Stimulated activated CD4-positive, alpha-beta T cell treated with anti-CD3 and anti-CD28 coated beads, Interleukin-12 subunit alpha, Interleukin-12 subunit beta, amount 100 ng/mL, for 24 hours (primary cell): ENCODE measurements at places on chromosomes 3 and 15.

- DNase-seq: no peak
These were observed 17.4 kb upstream of the ACAP2 start for GRCh38 chr3:195460091-195460713.

- no peak for DNase-seq
These were observed 199.8 kb upstream of the NR2F2 start for GRCh38 chr15:96130734-96131133.

GRCh38 chr3:151044706-151045105 lies 40.8 kb upstream of the MED12L start:
- no peak for DNase-seq

- no peak for DNase-seq
These were observed 79.4 kb upstream of the PRR23E start for GRCh38 chr3:127113571-127113891.

- DNase-seq: no peak
These were observed 18.0 kb upstream of the PLXNA1 start for GRCh38 chr3:126964950-126965349.

- no peak for DNase-seq
These were observed 49.0 kb downstream of the DZIP1L start for GRCh38 chr3:138066383-138066782.

DNA sequence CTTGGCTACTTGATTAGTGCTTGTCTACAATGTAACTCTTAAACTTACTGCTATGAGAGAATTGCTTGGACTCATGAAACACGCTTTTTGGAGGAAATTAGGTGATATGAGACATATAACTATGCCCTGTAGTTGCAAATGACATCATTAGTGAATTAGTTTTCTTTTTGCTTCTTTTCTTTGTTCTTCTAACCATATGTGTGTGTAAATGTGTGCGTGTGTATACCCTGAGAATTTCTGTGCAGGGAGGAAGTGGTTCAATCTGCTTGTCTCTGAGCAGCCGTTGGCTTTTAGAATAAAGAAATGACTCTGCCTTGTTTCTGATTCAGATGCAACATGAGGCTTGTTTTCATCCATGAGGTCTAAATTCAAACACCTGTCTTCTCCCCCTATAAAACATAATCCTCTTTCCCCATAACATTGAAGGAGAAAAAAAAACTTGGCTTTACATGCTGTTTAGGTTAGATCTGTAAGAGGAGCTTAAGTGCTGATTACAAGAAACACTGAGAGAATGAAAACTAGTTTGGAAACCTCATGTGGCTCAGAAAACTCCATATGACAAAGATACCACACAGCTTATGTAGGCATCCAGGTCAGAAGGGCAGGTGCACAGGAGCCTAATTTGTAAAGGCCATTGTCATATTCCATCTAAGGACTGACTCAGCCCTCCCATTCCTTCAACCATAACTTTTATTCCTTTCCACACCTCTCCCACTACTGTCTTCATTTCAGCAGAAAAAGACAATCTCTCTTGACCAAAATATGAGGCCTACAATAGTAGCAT lies 30.5 kb upstream of the BLM start:
- DNase-seq: no peak

GRCh38 chr15:29867241-29868000 lies 45.2 kb upstream of the TJP1 start:
- DNase-seq: no peak

DNA sequence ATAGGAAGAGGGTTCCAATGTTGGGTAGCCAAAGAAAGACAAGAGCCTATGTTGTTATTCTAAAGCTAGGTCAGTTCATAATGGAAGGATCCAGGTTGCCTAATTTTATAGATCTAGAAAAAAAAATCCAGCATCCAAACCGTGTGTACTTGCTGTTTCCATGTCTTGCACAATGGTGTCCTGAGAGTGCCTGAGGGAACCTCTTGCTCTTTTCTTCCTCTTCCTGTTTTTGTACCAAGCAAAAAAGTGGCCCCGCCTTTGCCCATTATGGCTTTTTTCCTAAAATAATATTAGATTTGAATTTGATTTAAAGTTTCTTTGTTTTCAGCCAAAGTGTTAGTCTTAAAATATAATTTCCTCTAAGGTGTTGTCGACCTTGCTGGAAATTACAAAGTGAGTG lies 224.4 kb downstream of the RYR3 start:
- no peak for DNase-seq

DNA sequence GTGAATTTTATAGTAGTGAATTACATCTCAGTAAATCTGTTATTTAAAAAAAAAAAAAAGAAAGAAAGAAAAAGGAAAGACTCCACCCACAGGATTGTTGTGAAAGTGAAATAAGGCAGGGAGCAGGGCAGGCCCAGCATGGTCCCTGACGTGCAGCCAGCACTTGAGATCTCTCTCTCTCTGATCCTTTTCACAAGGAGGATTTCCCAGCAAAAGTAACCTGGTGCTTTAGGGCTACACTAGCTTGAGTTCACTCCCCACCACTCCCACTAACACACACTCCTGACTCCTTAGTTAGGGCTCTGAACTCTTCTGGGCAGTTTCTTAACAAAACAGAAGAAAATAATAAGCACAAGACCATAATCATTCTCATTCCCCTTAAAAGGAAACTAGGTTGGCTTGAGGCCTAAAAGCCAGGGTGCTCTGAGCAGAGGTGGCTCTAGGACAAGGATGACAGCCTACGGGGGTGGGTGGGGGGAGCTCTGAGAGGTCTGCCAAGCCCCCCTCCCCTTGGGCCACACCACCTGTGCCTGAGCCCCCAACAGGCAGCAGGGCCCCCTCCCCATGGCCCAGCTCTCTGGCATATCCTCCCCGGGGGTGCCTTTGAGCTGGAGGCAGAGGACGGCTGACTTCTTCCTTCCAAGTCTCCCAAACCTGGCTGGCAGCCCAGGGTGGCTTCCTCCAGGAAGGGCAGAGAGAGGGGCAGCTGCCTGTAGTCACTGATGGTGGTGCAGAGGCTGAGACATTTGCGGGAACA lies 856 bp downstream of the TMEM40 start:
- no peak for DNase-seq

- no peak for DNase-seq
These were observed 9.1 kb downstream of the VPS13C start for GRCh38 chr15:62051166-62051565.

GRCh38 chr3:80655216-80655615 lies 887.4 kb upstream of the ROBO1 start:
- DNase-seq: no peak

DNA sequence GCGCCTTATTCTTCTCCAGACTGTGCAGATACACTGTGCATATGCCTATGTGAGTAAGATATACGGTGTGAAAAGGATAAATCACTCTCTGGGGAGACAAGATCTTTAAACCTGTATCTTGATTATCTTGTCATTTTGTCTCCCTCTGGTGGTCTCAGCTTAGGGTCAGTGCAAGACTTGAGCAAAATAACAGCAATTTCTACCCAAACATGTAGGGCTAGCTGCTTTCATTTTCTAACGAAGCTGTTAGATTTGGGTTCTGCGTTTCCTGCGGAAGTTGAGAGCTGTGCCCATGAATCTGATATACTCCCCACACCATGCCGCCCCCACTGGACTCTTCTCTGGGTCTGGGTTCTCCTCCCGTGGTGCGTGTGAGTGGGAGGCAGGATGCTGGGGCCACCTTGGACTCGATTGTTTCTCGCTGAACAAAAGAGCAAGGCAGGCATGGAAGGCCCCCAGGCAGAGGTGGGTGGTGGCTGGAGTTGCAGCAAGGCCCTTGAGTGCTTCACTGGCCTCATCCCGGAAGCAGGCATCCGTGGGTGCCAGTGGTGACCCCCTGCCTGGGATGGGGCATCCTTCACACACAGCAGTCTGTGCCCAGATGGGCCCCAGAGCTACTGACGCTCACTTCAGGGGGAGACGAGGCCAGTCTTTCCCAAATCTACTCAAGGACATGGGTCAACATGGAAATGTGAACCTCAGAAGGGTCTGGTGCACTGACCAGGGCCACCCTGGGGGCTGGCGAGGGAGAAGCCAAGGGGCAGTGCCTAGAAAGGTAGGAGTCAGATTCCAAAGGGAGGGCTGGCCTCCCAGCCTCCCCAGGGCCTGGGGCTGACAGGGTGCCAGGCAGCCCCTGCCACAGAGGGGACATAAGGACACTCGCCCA lies 179.6 kb downstream of the NSMCE3 start:
- no peak for DNase-seq

GRCh38 chr3:52277071-52277964 lies 1.1 kb downstream of the WDR82 start:
- DNase-seq: peak; percentile 79

GRCh38 chr3:51384055-51384725 lies 901 bp upstream of the MANF start:
- no peak for DNase-seq
